ENCODE measurements at places on chromosomes 5 and 9.

GRCh38 chr5:88487066-88487465 lies 218.4 kb upstream of the TMEM161B start:
- no peak for DNase-seq

DNA sequence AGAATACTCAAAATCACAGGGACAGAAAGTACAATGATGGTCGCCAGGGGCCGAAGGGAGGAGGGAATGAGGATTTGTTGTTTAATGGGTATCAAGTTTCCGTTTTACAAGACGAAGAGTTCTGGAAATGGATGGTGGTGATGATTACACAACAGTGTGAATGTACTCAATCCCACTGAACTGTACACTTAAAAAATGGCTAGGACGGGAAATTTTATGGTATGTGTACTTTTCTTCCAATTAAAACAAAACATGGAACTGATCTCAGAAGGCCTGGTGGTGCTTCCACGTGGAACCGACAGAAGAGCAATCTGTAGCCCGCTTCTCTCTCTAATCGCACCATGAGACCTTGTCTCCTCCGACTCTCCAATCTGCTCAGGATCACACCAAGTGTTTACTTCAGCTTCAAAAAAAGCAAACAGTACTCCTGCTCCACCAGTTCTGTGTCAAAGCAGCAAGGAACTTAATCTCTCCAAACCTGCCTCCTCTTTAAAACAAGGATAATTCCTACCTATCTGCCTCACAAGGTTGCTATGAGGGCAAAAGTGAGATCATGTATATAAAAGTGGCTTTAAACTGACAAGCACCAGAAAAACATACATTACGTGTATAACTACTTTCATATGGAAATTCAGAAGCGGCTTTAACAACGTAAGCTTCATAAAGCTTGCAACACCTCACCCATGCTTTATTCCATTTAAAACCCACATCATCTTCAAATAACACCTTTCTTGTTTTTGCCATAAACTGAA lies 2.1 kb downstream of the ECPAS start:
- no peak for DNase-seq

DNA sequence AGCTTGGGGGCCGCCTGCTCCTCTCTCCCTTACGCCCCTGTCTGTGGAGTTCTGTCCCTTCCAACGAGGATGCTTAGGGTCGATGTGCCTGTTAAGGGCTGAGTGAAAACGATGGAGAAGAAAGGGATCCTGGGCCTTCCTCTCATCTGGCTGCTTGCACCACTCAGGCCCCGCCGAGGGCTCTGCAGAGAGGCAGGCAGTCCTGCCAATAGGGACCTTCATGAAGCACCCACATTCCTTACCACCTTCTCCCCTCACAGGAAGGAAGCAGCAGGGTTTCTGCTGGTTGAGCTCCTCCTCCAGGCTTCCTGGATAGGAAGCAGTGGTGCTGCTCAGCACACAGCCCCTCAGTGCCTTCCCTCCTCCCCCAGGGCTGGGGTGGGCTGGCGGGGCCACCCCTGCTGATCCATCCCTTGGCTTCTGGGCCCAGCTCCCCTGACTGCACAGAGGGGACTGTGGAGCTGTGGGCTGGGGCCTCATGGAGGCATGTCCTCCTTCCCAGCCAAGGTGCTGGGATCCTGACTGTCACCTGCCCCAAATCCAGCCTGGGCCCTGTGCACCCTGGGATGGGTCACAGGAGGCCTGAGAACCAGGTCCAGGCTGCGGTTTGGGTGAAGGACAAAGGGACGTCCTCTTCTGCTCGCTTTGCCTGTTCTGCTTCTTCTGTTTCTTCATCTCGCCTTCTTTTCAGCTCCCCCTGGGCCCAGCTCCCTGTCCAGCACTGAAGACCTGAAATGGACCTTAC lies 50.5 kb downstream of the AHRR start:
- DNase-seq: no peak

DNA sequence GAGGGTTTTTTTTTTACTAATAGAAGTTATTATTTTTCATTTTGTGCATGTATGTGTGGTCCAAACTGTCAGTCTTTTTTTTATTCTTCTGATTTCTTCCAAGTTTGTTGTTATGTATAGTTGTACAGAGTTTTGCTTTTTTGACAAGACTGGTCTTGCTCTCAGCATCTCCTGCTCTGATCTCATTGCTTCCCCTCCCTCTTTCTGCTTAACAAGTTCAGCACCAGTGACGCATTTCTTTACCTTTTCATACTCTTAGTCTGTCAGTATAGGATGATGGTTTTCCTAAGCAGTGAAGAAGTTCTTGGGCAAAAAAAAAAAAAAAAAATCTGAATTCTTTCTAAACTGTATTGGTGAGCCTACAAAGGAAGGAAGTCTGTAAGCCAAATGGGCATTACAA lies 135.1 kb downstream of the CD180 start:
- no peak for DNase-seq

DNA sequence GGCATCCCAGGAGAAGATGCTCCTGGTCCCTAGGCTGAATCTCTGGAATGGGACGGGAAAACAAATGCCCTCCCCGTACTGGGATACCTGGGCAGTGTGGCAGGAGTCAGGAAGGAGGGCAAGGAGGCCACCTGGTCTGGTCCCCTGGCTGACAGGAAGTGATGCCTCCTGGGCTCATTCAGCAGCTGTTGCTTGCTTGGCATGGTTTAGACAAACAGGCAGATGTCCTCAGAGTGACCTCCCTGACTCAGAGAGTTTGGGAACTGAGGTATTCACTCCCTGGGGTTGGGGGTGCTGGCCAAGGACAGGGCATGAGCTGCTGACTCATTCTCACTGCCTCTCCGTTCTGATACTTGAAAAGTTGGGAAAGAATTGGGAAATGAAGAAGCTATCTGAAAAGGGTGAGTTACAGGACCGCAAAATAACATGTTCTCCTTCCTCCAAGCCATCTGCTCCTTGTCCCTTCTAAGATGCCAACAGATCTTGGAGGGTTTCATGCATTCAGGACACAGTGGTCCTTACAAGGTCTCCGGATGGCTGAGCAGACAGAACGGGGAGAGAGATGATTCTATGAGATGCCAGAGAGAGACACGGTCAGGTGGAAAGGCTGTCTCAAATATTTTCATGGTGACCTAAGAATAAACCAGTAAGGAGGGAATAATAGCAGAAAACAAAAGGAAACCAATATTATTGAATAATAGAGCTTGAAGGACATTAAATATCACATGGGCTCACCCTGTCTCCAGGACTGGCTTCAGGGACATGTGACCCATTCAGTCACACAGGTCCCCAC lies 534.5 kb downstream of the BNC2 start:
- no peak for DNase-seq

DNA sequence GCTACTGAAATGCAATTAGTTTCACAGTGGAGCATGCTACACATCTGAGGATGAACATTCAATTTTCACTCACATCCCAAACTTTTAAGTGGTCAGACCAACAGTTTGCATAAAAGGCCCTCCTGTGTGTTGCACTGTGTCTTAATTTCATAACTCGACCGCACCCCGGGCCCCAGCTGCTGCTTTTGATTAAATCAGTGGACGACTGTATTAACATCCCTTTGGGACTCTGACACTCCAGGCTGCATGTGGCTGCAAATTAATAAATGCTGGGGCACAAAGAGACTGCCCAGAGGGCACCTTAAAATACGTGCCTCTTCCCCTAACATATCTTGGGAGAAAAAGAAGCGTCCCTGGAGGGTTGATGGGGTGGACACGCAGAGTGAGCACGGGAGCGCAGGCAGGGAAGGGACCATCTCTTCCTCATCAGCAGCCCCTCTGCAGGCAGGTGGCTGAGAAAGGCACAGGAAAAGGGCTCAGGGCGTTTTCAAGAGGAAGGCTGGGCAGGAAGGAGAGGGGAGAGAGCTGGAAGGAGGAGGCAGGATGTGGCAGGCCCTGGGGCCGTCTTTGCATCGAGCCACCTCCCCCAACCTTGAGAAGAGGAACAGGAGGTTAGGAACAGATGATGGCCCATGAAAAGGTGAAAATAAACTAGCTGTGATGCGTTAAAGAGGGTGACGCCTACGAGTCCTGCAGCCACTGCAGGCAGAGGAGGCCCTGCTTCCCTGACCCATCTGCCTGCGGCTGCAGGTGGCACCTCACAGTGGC lies 18.6 kb downstream of the MED10 start:
- no peak for DNase-seq

DNA sequence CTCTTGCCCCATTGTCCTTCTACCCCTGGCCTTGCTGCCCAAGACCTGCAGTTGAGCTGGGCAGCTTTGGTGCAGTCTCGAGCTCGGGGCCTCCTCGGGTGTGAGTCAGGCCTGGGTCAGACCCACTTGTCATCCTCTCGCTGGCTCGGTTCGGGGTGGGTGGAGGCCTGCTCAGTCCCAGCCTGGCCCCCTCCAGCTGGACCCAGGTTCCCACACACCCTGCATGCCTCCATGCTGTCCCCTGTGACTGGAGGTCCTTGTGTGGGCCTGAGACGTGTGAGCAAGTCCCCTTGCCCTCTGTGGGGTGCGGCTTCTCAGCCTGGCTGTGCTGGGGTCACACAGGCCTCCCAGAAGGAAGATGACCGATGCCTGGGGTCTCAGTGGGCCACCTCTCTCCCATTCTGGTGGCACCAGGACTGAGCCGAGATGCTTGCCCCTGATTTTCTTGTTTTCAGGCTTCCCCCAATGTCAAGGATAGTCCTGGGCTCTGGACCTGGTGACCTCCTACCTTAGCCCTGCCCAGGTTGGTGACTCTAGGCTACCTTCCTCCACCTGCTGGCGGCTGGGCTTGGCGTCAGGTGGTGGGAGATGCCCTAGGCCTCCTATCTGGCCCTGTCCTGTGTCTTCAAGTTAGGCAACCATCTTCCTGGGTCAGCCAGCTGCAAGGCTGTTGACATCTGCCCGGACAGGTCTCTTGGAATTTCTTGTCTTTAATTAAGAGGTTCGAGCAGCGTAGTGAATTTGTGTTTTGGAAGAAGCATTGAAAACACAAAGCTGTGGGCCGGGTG lies 15.1 kb downstream of the WNK2 start:
- no peak for DNase-seq

DNA sequence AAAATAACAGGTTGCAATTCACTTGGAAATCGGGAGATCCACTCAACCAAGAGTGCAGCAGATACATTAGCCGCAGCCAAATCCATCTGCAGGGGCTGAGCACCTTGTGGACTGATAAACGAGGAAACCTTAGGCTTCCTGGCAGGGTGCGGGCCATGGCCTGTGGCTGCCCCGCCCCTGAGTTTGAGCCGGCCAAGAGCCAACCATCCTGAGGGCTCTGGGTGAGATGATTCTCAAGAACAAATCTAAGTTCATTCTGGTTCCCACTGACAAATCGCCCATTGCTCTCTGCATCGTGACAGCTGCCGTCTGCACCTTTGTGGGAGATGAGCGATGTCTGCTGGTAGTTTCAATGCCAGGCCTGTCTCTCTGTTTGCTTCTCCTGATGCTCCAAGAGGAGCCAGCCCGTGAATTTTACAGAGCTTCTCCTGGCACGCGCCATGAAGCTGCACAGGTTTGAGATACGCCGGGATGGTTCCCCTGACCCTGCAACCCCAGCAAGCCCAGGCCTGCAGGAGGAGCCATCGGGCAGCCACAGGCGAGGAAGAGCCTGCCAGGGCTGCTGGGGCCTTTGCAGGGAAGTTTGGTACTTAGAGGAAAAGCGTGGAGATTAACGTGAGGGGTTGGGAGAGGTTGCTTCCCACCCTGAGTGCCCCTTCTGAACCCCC lies 154.0 kb downstream of the OLFM1 start:
- DNase-seq: no peak

DNA sequence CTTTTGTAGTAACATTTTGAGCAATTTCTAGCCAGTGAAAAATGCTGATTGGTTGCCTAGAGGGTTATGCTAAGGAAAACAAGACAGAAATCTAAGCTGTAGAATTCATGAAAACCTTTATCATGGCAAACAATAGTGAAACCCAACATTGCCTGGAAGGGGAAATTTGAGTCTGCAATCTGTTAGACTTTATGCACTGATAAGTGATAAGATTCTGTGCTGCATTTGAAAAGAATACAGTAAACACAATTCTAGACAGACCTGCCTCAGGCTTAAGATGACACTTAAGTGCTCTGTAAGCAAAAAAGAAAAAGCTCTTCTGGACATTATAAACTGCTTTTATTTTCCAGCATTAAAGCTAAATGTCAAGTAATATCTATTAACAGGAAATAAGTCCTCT lies 519.3 kb downstream of the ISL1 start:
- DNase-seq: no peak

DNA sequence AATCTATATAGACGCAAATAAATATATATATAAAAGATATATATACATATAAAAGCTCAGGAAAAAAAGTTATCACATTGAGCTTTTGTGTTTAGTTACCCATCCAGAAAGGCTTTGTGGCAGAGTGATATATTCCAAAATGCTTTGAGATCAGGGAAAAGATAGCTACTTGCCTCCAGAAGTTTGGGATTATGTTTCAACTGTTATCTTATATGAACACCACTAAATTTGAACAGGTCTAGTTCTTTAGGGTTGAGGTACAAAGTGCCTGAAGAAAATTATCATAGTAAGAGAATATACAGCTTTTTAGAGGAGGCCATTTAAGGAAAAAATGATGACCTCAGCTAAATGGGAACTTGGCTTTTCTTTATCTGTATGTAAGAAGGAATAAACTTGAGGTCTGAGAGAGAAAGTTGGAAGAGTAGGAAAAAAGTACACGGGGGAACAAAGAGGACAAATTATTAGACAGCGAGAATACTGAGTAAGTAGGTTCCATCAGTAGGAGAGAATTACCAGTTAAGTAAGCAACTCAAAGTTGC lies 2.4 kb downstream of the ERP44 start:
- DNase-seq: no peak

DNA sequence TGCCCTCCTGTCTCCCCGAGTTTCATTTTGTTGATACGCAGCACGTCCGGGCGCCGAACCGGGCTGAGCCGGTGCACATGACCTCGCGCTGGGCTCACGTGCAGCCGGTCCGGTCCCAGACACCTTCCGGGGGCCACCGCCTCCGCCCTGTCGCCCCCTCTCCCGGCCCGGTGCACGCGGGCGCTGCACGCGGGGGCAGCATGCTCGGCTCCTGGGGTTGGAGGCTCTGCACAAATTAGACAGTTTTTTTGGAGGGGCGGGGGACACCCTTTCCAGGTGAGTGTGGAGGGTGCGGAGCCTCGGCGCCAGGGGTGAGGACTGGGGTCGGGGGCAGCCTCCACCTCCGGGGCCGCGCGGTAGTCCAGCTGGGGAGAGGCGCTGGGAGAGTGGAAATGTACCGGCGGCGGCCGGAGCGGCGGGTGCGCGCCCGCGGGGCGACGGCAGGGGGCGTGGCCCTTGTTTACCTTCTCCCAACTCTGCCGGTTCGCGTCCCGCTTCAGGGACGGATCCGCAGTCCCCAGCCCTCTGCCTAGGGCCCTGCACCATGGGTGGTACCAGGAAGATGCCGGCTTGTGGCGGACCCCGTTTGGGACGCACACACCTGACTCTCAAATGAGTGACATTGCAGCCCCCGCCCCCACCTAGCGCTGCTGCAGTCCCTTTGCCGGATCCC lies 1.1 kb downstream of the JADE2 start:
- peak; percentile 55 for DNase-seq
